GM12865 (cell line): ENCODE measurements at places on chromosomes 12 and 14.
A peak's percentile ranks its signal among the peaks of the same experiment; 100 is the strongest.

- DNase-seq = no peak
Observed at GRCh38 chr12:48029491-48030172, 25.4 kb upstream of the COL2A1 start.

GRCh38 chr12:132275110-132275531 lies 54.3 kb downstream of the GALNT9 start:
- DNase-seq = no peak

GRCh38 chr14:73188501-73188911 lies 48.8 kb upstream of the PAPLN start:
- DNase-seq = no peak

- DNase-seq = peak; percentile 67
Observed at GRCh38 chr12:124795081-124795948, 68.3 kb downstream of the SCARB1 start.

DNA sequence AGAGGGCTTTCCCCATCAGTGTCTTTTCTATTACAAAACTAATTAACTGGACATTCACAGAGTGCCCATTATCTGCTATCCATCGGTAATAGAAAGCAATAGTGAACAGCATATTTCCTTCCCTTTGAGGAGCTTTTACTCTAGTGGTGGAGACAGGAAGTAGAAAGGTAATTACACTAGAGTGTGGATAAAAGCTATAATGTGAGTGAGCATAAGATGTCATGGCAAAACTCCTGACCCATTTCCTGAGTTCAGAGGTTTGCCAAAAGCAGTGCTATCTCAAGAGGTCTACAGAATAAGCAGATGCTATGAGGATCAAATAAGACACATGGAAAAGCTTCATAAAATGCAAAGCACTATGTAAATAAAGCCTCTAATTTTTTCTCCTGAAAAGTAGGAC lies 24.0 kb downstream of the TIMELESS start:
- no peak for DNase-seq

DNA sequence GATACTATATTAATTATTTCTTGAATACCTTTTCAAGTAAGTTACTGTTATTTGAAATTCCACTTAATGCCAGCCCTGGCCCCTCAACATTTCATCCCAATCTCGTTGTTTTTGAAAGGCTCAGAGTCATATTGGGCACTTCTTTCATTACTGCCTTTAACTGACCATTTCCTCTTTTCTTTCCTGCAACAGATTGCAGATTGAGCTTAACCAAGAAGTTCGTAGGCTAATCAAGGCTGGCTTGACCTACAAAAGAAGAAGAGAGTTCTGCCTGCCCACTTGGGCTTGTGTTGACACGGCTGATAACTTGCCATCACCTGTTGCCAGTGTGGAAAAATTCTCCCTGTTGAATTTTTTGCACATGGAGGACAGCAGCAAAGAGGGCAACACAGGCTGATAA lies 91.0 kb downstream of the FLRT2 start:
- DNase-seq = no peak

GRCh38 chr14:51681411-51681810 lies 29.7 kb downstream of the FRMD6 start:
- DNase-seq = no peak

- DNase-seq = peak; percentile 26
Observed at GRCh38 chr12:70240673-70241072, 2.6 kb upstream of the CNOT2 start.

DNA sequence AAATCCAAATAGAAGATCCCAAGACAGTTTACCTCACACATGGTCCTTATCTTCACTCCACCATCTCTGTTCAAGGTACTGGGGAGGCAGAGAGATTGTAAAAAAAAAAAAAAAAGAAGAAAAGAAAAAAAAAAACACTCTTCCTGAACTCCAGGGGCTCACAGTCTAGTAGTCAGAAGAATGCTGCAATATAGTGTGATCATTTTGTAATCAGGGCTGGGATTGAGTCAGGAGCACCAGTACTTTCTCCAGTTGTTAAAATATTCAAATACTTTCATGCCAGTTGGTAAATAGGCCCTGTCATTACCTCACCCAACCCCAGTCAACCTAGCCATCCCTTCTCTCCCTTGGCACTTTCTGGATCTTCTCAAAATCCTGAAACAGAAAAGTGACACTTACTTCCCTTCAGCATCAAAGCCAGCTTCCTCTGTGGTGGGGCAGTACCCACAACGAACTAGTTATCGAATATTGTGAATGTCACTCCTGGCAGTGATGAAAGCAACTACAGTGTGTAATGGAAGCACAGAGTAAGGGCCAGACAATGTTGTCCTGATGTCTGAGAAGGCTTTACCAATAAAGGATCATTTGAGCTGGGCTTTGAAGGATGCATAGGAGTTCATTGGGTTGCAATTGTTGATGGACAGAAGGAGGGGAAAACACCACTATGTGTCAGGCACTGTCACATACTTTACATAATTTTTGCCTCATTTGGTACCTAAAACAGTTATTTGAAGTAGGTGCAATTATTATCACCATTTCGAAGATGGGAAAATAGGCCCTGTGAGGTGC lies 44.3 kb upstream of the HSPB8 start:
- DNase-seq = no peak

GRCh38 chr12:129532707-129533499 lies 370.9 kb downstream of the TMEM132D start:
- DNase-seq = no peak

- DNase-seq = no peak
Observed at GRCh38 chr14:51921026-51921425, 60.6 kb downstream of the GNG2 start.

DNA sequence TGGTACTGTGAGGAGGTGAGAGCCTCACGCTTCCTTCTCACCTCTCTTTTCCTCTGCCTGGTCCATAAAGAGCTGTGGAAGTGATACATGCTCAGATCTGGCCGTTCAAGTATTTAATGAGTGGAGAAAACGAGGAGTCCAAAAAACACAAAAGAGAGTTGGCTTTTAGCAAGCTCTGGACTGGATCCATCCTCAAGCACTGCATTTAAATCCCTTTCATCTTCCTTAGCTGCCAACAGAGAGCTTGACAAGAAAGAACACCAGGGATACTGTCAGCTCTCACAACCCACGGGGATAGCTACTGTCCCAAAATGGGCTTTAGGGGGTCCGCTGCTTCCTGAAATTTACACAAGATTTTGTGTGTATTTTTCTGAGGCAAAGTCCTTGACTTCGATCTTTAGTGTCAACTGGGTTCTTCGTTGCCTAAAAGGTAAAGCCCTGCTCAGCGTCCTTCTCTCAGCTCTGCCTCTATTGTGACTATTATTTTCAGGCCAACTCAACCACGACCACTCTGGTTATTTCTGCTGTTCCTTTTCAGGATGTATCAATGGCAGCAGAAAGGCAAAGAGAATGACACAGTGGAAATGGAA lies 120.9 kb downstream of the TMTC1 start:
- no peak for DNase-seq

DNA sequence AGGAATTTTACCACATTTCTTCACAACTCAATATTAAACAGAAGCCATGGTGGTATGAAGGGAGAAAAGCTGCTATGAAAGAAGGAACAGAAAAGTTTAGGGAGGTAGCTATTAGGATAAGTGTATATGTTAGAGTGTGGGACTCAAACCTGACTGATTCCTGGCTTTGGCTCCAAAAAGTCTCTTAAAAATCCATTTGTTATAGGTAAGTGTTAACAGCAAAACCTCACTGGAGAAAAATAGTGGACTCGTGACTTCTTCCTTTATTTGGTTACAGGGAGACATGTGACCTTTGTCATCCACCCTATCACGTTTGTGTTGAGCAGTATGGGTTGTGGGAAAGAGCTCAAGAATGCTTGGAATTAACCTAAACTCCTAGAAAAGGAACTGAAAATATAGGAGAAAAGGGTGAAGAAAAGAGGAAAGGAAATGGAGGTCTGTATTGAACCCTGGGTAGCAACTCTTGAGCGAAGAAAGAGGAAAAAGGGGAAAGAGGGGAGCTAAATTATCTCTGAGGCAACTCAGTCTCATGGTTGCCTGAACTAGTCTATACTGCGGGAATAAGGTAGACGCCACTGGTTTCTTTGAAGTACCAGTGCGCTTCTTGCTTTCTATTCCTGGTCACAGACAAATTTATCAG lies 3.6 kb upstream of the EID3 start:
- DNase-seq = no peak

DNA sequence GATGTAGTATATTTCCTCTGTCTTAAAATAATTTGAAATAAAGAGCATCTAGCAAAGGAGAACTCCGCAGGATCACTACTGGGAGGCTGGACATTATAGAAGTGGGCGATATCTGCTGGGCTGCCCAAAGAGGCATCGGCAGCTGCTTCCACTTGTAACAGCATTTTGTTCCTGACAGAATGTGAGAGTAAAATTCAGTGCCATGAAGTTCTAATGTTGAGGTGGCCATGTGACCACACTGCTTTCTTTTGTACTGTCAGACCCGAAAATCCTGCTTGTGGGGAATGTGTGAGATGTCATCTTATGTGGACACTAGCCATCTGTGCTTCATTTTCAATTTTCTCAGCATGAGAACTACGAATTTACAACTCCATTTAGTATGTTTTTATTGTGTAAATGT lies 151.9 kb downstream of the ACSS3 start:
- no peak for DNase-seq

GRCh38 chr12:27965966-27966365 lies 6.6 kb downstream of the PTHLH start:
- DNase-seq = no peak

DNA sequence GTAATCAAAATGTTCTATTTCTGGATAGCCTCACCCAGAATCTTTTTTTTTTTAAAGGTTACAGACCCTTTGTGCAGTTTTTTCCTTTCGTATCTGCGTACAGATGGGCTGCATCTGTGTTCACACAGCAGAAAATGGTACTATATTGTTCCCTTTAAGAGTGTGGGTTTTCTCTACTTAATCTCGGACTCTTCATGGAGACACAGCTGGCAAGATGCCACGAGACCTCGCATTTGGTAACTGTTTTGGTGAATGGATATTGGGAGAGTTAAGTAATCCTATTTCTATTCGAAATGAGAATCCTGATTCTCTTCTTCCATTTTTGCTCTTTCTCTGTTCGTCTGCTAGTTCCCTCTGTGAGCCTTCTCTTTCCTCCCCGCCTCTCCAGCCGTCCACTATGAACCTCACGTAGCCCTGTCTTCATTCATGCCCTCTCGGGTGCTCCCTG lies 85.7 kb downstream of the SAMD4A start:
- no peak for DNase-seq

DNA sequence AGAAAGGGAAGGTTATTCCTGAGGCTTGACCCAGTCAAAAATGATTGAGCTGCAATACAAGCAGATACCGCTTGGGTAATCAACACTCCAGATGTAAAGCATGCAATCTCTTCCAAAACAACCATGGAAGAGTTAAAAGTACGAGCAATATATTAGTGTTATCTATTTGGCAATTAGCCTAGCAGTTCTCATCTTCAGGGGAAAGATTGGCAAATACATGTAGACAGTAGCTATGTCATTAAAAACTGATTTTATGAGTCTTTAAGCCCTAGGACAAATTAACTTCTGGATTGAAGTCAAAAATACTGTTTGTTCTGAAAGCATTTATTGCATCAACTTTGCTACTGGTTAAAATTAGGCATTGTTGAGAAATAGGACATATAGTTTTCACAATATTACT lies 9.3 kb upstream of the GYS2 start:
- DNase-seq = no peak

DNA sequence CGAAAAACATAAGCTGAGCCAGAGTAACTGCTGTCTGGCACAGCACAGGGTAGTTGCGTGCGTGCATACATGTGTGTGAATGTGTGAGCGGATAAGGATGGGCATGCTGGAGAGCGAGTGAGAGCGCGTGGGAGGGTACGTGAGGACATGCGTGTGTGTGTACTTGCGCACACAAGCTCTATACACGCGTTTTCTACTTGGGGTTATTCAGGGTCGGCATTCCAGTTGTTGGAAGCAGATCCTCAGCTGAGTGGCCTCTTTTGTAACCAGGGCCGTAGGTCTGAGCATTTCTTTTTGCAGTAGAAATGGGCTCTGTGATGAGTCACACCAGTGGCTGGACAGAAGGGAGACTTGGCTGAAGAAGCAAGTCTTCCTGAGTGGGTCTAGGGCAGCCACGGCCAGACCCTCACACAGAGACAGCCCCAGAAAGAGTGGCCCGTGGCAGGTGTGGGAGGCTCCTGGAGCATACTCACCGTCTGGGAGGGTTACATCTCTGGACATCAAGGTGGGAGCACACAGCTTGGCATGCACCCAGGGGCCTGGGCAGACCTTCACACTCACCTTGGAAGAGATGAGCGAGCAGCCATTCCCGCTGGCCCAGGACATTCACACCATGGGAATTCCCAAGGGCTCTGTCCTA lies 78.0 kb downstream of the LRRC74A start:
- DNase-seq = no peak

- DNase-seq = no peak
Observed at GRCh38 chr14:22484632-22485031, 104.4 kb downstream of the DAD1 start.

DNA sequence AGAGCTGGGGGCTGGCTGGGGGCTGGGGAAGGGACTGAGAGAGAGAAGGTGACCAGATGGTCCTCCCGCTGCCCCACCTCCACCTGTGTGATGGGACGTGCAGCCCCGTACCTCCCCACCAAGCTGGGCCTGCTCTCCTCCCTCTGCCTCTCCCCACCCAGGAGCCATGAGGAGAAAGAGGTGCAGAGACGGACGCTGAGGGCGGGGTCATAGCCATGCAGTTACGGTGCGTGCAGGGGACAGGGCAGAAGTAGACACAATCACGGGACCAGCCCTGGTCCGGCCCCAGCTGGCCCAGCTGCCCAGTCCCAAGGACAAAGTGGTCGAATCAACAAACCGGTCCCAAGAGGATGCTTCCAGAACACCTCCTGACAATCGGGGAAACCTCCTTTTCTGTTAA lies 33.2 kb downstream of the RFLNA start:
- DNase-seq = no peak

DNA sequence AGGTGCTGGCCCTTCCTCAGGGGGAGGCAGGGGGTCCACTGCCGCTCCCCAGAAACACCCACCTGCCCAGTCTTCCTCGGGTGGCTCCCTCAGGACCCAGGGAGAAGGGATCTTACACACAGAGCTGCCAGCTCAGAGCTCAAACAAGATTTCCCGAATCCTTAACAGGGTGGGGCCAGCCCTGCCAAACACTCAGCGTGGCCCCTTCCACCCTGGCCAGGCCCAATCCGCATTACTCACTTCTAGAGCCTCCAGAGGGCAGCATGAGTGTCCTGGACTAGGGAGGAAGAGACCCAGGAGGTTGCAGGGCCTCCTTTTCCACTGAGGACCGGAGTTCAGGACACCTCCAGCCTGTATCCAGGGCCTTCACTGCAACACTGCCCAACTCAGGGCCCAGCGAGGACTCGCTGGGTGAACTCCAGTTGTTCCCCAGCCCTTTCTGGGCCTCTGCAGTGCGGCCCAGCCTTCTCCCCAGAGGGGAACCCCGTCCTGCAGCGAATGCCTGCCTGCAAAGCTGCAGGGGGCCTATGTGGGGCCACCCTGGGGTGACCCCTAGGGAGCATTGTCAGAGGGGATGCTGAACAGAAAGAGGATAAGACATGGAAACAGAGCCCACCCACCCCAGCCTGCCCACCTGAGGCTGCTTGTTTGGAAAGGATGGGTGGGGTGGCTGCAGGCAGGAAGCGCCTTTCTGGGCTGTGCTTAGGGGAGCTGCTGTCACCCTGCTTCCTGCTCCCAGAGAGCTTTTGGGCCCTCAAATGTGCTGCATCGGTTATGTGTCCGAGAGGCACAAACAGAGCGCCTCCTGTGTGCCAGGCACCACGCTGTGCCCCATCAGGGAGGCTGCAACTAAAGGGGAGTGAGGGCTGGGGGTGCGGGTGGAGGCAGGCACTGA lies 43.8 kb downstream of the CCNK start:
- DNase-seq = no peak

- no peak for DNase-seq
Observed at GRCh38 chr12:70042675-70043074, 200.6 kb upstream of the CNOT2 start.

- no peak for DNase-seq
Observed at GRCh38 chr14:21672116-21672515, 1.5 kb downstream of the OR4E1 start.

- no peak for DNase-seq
Observed at GRCh38 chr12:20210621-20211215, 157.6 kb upstream of the PDE3A start.
